ENCODE measurements at places on chromosomes 1 and 21. TPM values are rescaled to one million over a fixed set of nuclear protein-coding genes. Genes with fewer than 3 reads are reported as not detected.

The TSPAN1 gene
- 174 TPM for polyA plus RNA-seq

The IL23R gene
- polyA plus RNA-seq: 0.03 TPM

The FYB2 gene
- polyA plus RNA-seq: 0.93 TPM

The FALEC gene
- polyA plus RNA-seq: not detected

The SERBP1 gene
- polyA plus RNA-seq: 72.2 TPM

The UMODL1 gene
- 0.14 TPM for polyA plus RNA-seq

The GPA33 gene
- 0.71 TPM for polyA plus RNA-seq

The MOV10 gene
- 42.7 TPM for polyA plus RNA-seq

The CLDN8 gene
- polyA plus RNA-seq: 1.1 TPM

The NUAK2 gene
- 9.2 TPM for polyA plus RNA-seq

The CASQ2 gene
- polyA plus RNA-seq: 1.9 TPM

The FNBP1L gene
- 15.1 TPM for polyA plus RNA-seq

The FCER1A gene
- 0.05 TPM for polyA plus RNA-seq

The RGS13 gene
- polyA plus RNA-seq: 0.53 TPM

The HTR6 gene
- not detected for polyA plus RNA-seq

The GRIK3 gene
- polyA plus RNA-seq: 0.01 TPM

The ERG gene
- 8.6 TPM for polyA plus RNA-seq

The NTRK1 gene
- polyA plus RNA-seq: 0.15 TPM

The RNU1-3 gene
- not detected for polyA plus RNA-seq

The LCE3B gene
- polyA plus RNA-seq: not detected

The CELA3B gene
- polyA plus RNA-seq: 0.37 TPM

The RAB3B gene
- 0.02 TPM for polyA plus RNA-seq

The RER1 gene
- 71.7 TPM for polyA plus RNA-seq

The MEAF6 gene
- polyA plus RNA-seq: 68.2 TPM

The MRPL24 gene
- 93.6 TPM for polyA plus RNA-seq

The WNT4 gene
- polyA plus RNA-seq: 0.94 TPM

The HMGCS2 gene
- not detected for polyA plus RNA-seq

The TEDDM1 gene
- polyA plus RNA-seq: not detected

The OR2T29 gene
- polyA plus RNA-seq: not detected

The CD247 gene
- polyA plus RNA-seq: 3.5 TPM

The GCSAML gene
- 0.18 TPM for polyA plus RNA-seq

The NUDT4B gene
- polyA plus RNA-seq: 5.7 TPM

The LCE1D gene
- not detected for polyA plus RNA-seq

The ANKRD34A gene
- 0.45 TPM for polyA plus RNA-seq

The EPB41 gene
- 10.4 TPM for polyA plus RNA-seq

The TP73 gene
- polyA plus RNA-seq: 2.0 TPM

The CNR2 gene
- 0.04 TPM for polyA plus RNA-seq

The ITGB3BP gene
- polyA plus RNA-seq: 7.0 TPM

The FGR gene
- 403 TPM for polyA plus RNA-seq

The SPRR1A gene
- not detected for polyA plus RNA-seq

The TSACC gene
- polyA plus RNA-seq: 0.29 TPM

The TTC22 gene
- 3.7 TPM for polyA plus RNA-seq

The NOTCH2NLA gene
- 14.6 TPM for polyA plus RNA-seq

The SERINC2 gene
- 59.1 TPM for polyA plus RNA-seq

The PAQR6 gene
- 2.6 TPM for polyA plus RNA-seq

The ADAMTS1 gene
- 15.3 TPM for polyA plus RNA-seq

The CGN gene
- 23.4 TPM for polyA plus RNA-seq

The SLC25A33 gene
- 4.3 TPM for polyA plus RNA-seq

The CAMK1G gene
- polyA plus RNA-seq: 0.14 TPM

The CACNA1S gene
- 0.02 TPM for polyA plus RNA-seq

The AGT gene
- 2.0 TPM for polyA plus RNA-seq

The B3GALT6 gene
- polyA plus RNA-seq: 12.7 TPM

The GBP2 gene
- polyA plus RNA-seq: 89.2 TPM

The VCAM1 gene
- 7.6 TPM for polyA plus RNA-seq

The BNIPL gene
- polyA plus RNA-seq: 1.9 TPM

The FCRL1 gene
- 4.2 TPM for polyA plus RNA-seq

The B3GALT5 gene
- polyA plus RNA-seq: 0.06 TPM

Measured in lung (tissue), 17 donors.